Lung (tissue), 17 donors: ENCODE measurements at places on chromosomes 2 and 18. TPM values are rescaled to one million over a fixed set of nuclear protein-coding genes. Genes with fewer than 3 reads are reported as not detected.

DNA sequence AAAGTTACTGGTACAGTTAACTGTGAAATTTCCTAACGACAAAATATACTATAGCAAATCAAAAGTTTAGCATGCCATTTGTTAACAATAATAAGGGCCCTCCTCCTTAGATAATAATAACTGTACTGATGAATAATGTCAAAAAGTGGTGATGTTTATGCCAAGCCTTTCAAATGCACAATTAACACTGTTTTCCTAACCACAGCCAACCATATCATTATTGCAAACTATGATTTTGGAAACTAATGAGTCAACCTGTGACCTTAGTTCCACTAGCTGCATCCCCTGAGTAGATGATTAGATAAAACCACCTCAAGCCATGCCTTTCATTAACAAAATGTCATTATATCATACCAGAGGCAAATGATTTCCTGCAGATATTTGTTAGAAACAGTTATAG lies 25.1 kb upstream of the GPR75 start:
- peaks cover 46% of the 10 kb centered on the region for H3K36me3 ChIP-seq
- H3K4me3 ChIP-seq, result no peak overlapping the region
- no peak for DNase-seq
- no peaks in the 10 kb centered on the region for H3K27me3 ChIP-seq
- H3K4me1 ChIP-seq, result no peaks in the 10 kb centered on the region

GRCh38 chr18:22667616-22668422 lies 250.1 kb upstream of the CTAGE1 start:
- H3K4me1 ChIP-seq, result no peaks in the 10 kb centered on the region
- no peak for DNase-seq
- no peaks in the 10 kb centered on the region for H3K27me3 ChIP-seq
- no peak overlapping the region for H3K4me3 ChIP-seq
- H3K27ac ChIP-seq, result no peak overlapping the region
- no peaks in the 10 kb centered on the region for H3K36me3 ChIP-seq

GRCh38 chr2:2926009-2926857 lies 451.4 kb downstream of the EIPR1 start:
- no peak for DNase-seq
- H3K27ac ChIP-seq, result no peak overlapping the region
- H3K36me3 ChIP-seq, result no peaks in the 10 kb centered on the region
- no peak overlapping the region for H3K4me3 ChIP-seq
- H3K27me3 ChIP-seq, result no peaks in the 10 kb centered on the region

- H3K36me3 ChIP-seq, result no peaks in the 10 kb centered on the region
- H3K27ac ChIP-seq, result no peak overlapping the region
- no peak overlapping the region for H3K4me3 ChIP-seq
- H3K27me3 ChIP-seq, result peaks cover 16% of the 10 kb centered on the region
Observed at GRCh38 chr2:74572178-74572925, 17.8 kb downstream of the DOK1 start.

GRCh38 chr2:133457861-133458260 lies 110.4 kb downstream of the NCKAP5 start:
- H3K27me3 ChIP-seq, result no peaks in the 10 kb centered on the region
- no peaks in the 10 kb centered on the region for H3K4me1 ChIP-seq
- no peaks in the 10 kb centered on the region for H3K36me3 ChIP-seq
- no peak for DNase-seq

- no peaks in the 10 kb centered on the region for H3K4me1 ChIP-seq
- no peaks in the 10 kb centered on the region for H3K36me3 ChIP-seq
- H3K27ac ChIP-seq, result no peak overlapping the region
- H3K4me3 ChIP-seq, result no peak overlapping the region
Observed at GRCh38 chr18:11831921-11832320, 19.3 kb upstream of the CHMP1B start.

- no peak overlapping the region for H3K4me3 ChIP-seq
- no peak overlapping the region for H3K27ac ChIP-seq
- DNase-seq, result no peak
Observed at GRCh38 chr2:164069540-164069939, 333.7 kb upstream of the FIGN start.

DNA sequence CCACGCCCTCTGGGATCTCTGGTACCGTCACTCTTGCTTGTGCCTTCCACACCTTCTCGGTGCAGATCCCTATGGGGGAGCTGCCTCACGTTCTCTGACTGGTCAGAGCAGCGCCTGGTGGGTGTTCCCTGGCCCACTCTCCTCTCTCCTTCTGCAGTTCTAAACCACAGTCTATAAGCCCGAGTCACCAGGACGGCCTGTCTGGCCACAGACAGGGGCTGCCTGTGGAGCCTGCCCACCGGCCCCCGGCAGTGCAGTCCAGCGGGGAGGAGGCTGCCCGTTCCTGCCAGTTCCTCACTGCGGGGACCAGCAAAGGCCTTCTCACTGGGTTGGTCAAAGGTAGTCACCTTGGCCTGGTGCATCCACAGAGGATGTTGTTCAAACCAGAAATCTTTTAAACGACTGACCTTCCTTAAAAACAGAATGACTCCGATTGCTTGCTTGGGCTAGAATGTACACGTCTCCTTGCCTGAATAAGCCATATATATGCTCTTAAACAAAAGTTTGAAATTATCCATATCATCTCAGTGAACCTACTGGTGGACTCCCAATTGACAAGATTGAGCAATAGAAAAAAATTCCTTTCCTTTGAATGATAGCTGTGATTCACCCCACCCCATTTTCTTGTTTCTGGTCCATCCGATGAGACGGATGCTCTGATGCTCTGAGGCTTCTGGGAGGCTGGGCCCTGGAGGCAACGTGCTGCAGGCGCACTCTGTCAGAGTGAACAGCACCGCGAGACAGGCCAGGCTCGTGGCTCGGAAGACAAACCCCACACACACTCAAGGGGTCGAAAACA lies 61.2 kb downstream of the RALBP1 start:
- no peak for DNase-seq
- H3K4me1 ChIP-seq, result no peaks in the 10 kb centered on the region
- peaks cover 12% of the 10 kb centered on the region for H3K36me3 ChIP-seq
- no peak overlapping the region for H3K4me3 ChIP-seq
- no peaks in the 10 kb centered on the region for H3K27me3 ChIP-seq
- no peak overlapping the region for H3K27ac ChIP-seq

GRCh38 chr2:74238879-74239278 lies 40.5 kb downstream of the MTHFD2 start:
- peak; percentile 39 for DNase-seq
- no peak overlapping the region for H3K4me3 ChIP-seq
- H3K4me1 ChIP-seq, result no peaks in the 10 kb centered on the region
- no peak overlapping the region for H3K27ac ChIP-seq
- no peaks in the 10 kb centered on the region for H3K36me3 ChIP-seq

DNA sequence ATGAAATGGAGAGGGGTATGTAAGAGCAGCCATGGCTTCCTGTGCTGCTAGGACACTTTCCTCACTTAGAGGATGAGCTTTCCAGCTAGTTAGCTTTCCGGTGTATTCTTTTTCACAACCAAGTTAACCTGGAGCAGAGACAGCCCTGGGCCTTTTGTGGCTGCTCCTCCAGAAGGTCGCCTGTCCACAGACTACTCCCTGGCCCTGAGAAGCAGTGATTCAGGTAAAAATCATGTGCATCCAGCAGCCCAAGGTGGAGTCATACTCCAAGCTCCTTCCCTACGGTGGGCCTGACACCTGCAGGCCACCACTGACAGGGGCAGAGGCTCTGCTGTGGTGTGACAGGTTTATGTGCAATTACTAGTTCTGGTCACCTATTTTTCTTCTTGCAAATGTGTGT lies 187.2 kb downstream of the ANKRD30B start:
- H3K4me1 ChIP-seq, result no peaks in the 10 kb centered on the region
- DNase-seq, result no peak
- no peaks in the 10 kb centered on the region for H3K27me3 ChIP-seq
- H3K4me3 ChIP-seq, result no peak overlapping the region

GRCh38 chr18:65762556-65762955 lies 11.7 kb downstream of the CDH7 start:
- no peaks in the 10 kb centered on the region for H3K36me3 ChIP-seq
- no peak for DNase-seq
- H3K27me3 ChIP-seq, result no peaks in the 10 kb centered on the region
- no peak overlapping the region for H3K27ac ChIP-seq

DNA sequence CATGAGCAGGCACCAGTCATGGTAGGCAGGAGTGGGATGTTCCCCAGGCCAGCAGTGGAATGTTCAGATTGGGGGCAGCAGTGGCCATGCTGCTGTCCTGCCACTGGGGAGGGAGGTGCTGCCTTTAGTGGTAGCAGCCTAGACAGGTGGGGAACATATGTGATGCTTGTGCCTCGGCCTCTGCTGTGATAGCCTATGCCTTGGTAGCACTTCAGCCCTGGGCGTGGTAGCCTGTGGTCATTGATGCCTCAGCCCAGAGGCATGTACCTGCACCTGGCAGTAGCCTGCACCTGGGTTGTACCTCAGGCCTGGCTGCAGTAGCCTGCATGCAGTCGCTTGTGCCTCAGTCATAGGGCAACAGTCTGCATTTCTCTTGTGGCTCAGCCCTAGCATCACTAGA lies 7.1 kb downstream of the RFTN2 start:
- H3K27ac ChIP-seq, result no peak overlapping the region
- H3K27me3 ChIP-seq, result no peaks in the 10 kb centered on the region
- H3K4me3 ChIP-seq, result no peak overlapping the region
- H3K4me1 ChIP-seq, result no peaks in the 10 kb centered on the region
- no peak for DNase-seq
- H3K36me3 ChIP-seq, result peaks cover 23% of the 10 kb centered on the region

- no peak overlapping the region for H3K27ac ChIP-seq
- no peaks in the 10 kb centered on the region for H3K36me3 ChIP-seq
- peaks cover 9% of the 10 kb centered on the region for H3K4me1 ChIP-seq
Observed at GRCh38 chr2:99607454-99607853, 117.6 kb upstream of the REV1 start.

- no peak for DNase-seq
- H3K27ac ChIP-seq, result no peak overlapping the region
- no peaks in the 10 kb centered on the region for H3K27me3 ChIP-seq
- no peaks in the 10 kb centered on the region for H3K4me1 ChIP-seq
Observed at GRCh38 chr2:137547842-137548241, 416.4 kb upstream of the HNMT start.

DNA sequence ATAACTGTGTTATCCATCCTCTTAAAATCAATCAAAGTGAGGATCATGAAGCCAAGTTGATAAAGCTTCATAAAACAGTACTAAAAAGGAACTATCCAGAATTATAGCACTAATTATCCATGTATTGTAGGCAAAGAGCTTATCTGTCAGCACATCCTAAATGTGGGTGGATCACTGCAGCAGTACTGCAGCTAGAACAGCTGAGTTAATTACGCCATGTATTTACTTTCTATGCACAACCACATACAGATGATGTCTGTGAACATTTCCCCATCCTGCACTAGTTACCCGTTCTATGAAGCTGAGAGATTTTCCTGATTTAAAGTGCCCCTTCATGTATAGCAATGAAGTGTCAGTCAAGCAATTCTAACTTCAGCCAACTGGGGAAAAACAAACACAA lies 96.6 kb downstream of the RAPH1 start:
- no peak overlapping the region for H3K27ac ChIP-seq

GRCh38 chr2:52288596-52288995 lies 1256.7 kb upstream of the NRXN1 start:
- no peaks in the 10 kb centered on the region for H3K36me3 ChIP-seq
- no peaks in the 10 kb centered on the region for H3K27me3 ChIP-seq
- no peak for DNase-seq

- no peaks in the 10 kb centered on the region for H3K4me1 ChIP-seq
- peaks cover 9% of the 10 kb centered on the region for H3K36me3 ChIP-seq
- no peaks in the 10 kb centered on the region for H3K27me3 ChIP-seq
- DNase-seq, result no peak
- H3K4me3 ChIP-seq, result no peak overlapping the region
- H3K27ac ChIP-seq, result no peak overlapping the region
Observed at GRCh38 chr2:135124924-135125886, 73.1 kb downstream of the RAB3GAP1 start.

Gene KATNAL2
- 6.4 TPM for total RNA-seq

Gene SCN7A
- 178 TPM for total RNA-seq

Gene ORMDL1
- 118 TPM for total RNA-seq

Gene CCDC85A
- 7.8 TPM for total RNA-seq

Gene LONRF2
- total RNA-seq, result 5.2 TPM

Gene SLC8A1
- 34.7 TPM for total RNA-seq

Gene RBM44
- 0.80 TPM for total RNA-seq

Gene COLEC11
- 0.71 TPM for total RNA-seq

Gene CRYGC
- not detected for total RNA-seq

Gene IKZF2
- 13.0 TPM for total RNA-seq
